CD4-positive, alpha-beta T cell treated with Interleukin-15 for 1 hour (primary cell): ENCODE measurements at places on chromosomes 1 and 21.

DNA sequence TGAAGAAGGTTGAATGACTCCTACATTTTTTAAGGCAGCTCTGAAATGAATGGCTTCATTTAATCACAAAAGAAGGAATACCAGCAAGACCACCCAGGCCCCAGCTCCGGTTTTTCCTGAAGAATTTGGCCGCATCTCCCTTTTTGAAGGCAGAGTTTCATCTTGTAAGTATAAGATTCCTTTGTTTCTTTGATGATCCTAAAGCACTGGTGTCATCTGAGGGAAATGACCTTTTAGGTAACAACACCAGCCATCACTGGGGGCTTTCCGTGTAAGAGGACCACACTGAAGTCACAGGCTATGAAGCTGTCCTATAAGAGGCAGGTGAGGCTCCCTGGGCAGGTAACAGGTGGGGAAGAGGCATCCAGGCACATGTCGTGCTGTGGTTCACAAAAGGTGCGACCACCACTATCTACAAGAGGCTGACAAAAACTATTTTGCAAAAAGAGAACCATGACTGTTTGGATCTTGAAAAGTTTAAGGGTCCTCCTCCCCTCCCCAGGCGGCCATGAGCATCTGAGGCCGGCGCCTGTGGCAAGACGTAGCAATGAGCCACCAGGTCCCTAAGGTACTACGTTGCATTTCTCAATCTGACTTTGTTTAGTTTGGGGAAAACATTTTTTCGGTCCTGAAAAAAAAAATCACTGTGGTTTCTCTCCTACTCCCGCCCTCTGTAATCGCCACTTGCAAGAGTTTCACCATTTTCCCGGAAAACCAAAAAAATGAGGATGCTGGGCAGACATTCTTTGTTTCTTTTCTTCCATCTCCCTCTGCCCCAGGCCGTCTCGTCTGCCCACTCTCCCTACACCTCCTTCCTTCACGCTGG lies 46.3 kb upstream of the IRF2BP2 start:
- no peak for DNase-seq

DNA sequence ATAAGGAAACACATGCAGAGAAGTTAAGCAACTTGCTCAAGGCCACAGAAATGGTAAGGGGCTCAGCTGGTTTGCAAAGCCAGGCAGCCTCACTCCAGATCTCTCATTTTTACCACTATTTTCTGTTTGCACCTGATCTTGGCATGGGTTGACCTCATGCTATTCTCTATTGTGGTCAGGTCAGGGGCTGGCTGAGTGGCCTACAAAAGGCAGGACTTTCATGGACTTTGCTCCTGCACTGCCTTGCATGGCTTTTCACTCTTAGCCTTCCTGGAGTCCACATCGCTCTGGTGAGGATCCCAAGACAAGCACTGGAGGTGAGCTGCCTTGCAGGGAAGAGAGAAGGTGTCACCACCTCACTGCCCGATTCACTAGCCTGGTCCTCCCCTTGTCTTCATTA lies 56.8 kb upstream of the CSF3R start:
- DNase-seq = no peak

GRCh38 chr1:53715478-53715877 lies 23.5 kb downstream of the GLIS1 start:
- no peak for DNase-seq

DNA sequence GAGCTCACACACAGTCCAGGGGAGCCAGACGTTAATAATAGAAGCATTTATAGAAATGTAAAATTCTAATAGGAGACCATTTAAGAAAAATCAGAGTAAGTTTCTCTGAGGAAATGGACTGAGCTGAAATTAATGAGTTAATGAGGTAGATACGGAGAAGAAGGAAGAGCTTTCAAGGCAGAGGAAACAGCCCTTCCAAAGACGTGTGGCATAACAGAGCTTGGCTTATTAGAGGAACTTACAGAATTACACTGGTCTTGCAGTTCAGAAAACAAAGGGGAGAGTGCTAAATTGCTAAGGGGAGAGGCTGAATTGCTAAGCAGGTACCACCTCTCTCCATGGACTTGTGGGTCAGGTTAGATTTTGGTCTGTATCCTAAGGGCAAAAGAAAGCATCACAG lies 8.2 kb upstream of the PIGK start:
- no peak for DNase-seq

GRCh38 chr1:101128211-101128727 lies 102.7 kb upstream of the DPH5 start:
- DNase-seq = peak; percentile 72

DNA sequence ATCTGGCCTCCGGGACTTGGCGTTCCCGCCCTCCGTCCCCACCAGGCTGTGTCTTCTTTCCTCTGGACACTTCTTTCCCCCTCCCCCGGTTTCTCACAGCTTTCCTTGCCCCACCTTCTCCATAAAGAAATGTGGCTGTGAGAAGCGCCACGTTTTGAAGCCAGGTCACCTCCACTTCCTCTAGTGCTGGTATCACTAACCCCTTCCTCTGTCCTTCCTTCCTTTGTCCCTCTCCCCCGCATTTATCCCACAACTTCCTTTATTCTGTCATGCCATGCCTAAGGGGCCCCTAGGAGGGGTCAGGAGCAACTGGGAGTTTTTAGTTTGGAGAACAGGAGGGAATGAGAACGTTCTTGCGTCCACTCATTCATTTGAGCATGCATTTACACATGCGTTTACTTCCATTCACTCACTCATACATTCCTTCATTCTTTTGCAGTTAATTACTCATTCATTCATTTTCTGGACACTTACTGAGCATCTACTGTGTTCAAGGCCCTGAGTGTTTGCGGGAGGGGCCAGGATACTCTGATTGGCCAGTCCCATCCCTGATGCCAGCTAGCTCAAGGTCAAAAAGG lies 5.0 kb upstream of the ACOT11 start:
- DNase-seq = no peak

DNA sequence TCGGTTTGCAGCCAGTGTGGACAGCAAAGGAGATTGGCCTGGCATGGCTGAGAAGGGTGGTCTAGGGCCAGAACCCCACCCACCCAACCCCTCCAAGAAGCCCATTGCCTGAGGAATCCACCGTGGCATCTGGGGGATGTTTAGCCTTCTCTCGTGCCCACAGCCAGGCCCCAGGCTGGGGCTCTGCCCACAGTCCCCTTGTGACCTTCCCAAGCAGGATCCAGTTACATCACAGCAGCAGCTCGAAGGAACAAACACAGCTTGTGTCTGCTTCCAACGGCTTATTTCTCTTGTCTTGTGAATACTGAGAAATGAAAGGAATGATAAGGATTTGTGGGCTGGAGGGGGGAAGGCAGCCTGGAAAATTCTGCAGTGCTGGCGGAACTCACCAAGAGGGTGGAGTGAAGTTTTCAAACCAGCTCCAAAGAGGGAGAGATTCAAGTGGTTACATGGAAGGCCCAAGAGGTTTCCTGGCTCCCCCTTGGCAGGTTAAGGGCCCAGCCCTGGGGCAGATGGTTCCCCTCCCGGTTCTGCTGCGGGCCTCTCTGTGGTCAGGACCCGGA lies 61.6 kb downstream of the DHRS3 start:
- no peak for DNase-seq

GRCh38 chr1:234647758-234648157 lies 37.8 kb upstream of the IRF2BP2 start:
- DNase-seq = no peak

- no peak for DNase-seq
These were observed 412.4 kb downstream of the DISC1 start for GRCh38 chr1:232038706-232039677.

DNA sequence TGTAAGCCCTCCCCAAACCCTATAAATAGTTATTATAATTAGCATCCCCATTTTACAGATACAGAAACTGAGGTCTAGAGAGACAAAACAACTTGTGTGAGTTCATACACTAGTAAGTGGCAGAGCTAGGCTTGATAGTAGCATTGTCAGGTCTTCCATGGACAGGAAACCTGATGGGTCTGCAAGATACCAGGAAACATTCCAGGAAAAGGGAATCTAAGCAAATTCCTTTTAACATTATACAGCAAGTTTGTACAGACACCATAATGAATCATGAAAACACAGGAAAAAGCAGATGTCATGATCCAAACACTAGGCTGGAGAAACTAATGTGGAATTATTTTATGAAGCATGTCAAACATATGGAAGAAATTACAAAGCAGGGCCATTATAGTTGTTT lies 89.1 kb upstream of the KCNK2 start:
- no peak for DNase-seq

DNA sequence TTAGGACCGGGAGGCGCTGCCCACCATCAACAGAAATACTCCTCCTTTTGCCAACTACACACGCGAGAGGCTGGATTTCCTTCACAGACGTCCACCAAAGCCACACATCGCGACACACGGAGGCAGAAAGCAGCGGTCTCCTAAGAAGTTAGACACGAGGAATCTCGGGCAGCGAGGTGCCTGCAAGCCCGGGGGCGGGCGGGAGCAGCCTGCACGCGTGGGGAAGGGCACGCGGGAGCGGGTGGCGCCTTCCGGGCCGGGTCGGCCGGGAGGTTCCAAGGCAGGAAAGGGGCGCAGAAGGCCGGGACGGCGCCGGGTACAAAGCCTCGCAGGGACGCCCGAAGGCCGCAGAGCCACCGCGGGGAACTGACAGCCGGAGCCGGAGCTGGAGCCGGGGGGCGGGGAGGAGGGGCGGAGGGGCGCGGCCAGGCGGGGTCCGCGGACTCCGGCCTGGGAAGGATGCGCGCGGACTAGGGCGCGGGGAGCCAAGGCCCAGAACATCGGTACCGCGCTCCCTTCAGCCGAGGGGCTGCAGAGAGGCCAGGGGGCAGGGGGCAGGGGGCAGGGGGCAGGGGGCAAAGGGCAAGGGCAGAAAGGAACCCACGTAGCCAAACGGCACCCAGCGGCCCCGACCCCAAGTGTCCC lies 722 bp downstream of the NPHP4 start:
- DNase-seq = peak; percentile 28

GRCh38 chr1:29849991-29850757 lies 613.9 kb downstream of the PTPRU start:
- no peak for DNase-seq

DNA sequence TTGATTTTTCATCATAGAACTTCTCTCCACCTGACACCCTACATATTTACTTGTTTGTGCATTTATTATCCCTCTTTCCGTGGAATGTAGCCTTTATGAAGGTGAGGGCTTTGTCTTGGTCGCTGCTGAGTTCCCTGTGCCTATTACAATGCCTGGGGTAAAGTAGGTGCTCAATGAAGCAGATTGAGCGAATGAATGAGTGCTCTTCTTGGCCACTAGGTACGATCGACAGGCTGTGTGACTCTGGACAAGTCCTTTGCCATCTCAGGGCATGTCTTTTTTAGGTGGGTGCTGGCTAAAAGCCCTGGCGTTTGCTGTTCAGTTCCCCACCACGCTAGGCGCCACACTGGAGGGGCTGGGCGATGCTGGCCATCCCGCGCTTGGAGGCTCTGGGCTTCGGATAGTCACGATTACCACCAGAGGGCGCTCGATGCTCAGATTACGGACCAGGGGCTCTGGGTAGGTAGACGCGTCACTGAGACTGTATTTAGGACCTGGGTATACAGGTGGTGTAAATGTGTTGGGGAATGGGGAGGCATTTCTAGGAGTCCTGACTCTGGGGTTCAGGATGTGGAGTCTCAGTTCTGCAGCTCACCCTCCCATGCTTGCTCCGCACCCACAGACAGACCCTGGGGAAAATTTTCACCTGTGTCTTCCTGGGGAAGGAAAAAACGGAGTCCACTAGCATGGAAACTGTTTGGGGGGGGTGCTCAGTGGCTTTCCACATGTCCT lies 71.0 kb upstream of the CSF3R start:
- peak; percentile 43 for DNase-seq

DNA sequence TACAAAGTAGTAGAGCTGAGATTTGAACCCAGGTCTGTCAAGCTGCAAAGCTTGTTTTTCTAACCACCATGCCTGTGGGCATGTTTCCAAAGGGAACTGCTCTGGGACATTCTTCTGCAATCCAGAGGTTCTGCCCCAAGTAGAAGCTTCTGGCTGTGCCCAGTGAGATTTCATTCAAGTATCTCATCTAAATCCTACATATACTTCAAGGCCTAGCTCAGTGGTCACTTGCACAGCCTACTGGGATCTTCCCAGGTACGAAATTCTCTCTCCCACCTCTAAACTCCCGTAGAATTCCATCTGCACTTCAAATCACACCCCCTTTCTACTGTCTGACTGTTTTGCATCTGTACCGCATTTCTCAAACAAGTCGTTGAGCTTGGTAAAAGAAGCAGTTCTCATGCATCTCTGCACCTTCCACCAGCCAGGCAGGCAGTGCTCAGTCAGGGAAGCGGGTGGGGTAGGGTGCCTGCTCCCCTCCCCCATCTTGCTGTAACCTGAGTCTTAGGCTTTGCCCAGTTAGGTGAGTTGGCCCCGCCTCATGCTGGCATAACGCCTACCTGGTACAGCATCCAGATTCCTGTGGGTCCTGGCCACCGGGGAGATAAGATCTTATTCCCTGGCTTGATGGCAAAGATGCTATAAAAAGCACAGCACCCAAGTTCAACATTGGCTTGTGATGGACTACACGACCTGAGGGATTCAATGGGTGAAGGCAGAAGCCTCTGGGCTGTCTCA lies 13.5 kb downstream of the SLC9A1 start:
- DNase-seq = no peak

- DNase-seq = no peak
These were observed 1.2 kb upstream of the LPGAT1 start for GRCh38 chr1:211831558-211832323.

DNA sequence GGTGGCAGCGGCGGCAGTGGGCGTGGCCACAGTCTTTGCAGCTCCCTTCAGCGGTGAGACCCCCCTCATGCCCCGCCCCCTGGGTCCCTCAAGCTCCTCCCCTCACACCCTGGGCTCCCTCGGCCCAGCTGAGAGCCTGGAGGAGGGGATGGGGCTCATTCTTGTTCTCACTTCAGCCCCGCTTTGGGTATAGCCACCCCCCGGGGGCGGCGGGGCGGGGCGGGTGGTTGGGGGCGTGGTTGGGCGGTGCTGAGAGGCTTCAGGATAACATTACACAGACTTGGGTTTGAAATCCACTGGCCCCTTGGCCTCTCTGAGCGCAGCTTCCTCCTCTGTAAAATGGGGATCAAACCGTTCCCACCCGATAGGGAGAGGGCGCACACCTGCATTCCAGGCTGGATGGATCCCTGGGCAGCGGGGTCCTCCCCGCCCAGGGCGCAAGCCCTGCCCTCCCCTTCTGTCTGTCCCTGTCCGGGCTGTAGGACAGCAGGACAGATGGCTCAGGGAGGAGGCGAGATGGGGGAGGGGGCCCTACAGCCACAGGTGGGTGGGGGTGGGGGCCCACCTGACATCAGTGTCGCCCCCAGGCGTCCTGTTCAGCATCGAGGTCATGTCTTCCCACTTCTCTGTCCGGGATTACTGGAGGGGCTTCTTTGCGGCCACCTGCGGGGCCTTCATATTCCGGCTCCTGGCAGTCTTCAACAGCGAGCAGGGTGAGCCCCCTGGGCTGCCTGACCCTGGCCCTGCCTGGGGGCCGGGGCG lies 5.1 kb downstream of the CLCNKA start:
- peak; percentile 26 for DNase-seq

DNA sequence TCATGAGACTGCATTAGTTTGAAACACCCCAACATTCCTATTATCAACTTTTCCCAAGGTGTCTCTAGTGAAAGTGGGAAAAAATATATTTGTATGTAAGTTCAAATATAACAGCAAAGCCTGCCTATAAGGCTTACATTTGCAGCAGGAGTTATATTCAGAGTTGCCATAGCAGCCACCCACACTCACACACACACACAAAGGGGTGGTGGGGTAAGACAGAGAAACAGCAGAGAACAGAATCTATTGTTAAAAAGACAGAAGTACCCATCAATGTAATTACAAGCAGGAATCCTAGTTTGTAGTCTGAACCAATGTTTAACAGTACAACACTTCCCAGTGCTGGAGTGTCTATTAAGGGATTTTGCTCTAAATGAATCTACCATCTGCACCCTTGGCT lies 55.0 kb downstream of the PLPPR5 start:
- no peak for DNase-seq
